Left forelimb (tissue), 1 donor: ENCODE measurements at places on chromosomes 16 and 17.

GRCh38 chr16:53529513-53529912 is 26.5 kb upstream of the AKTIP start:
- no peak for DNase-seq

- no peak for DNase-seq
Measured at GRCh38 chr16:82623241-82623640, 3.5 kb upstream of the CDH13 start.

DNA sequence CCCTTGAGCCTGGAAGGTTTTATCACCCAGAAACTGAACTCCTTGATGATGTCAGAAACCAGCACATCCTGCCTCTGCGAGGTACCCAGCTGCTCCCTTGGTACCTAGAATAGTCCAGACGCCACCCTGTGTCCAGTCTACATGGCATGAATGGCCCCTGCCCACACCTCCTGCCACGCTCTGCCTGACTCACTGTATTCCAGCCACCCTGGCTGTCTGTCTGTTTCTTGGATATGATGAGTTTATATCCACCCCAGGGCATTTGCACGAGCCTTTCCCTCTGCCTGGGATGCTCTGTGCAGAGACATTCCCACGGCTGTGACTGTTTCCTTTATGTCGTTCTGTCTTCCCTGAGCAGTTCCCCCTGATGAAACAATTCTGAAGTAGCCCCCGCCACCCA is 68.7 kb downstream of the CRISPLD2 start:
- DNase-seq, result no peak

DNA sequence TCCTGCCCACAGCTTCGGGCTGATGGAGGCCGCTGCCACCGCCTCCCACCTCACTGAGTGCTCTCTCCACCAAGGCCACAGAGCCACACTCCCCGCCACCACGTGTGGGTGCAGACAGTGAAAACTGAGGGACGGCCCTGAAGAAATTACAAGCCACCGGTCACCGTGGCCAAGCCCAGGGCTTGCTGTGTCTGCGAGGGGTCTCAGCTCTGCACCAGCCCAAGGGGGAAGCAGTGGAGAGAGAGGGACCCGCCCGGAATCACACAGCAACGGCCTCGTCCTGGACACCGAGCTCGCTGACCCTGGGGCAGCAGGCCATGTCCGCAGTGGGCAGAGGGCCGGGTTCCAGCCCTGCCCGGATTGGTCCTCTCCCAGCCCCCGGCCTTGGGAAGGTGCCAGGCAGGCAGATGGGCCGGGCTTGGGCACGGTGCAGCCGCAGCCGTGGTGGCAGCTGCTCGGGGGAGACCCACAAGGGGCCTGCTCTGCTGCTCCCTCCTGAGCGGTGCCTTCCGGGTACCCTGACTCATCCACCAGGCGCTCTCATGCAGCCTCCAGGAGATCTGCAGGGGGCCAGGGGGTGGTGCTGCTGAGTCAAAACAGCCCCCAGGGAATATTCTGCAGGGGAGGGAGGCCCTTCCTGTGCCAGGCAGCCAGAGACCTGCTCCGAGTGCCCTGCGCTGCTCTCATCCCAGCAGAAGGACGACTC is 52.0 kb downstream of the CBFA2T3 start:
- DNase-seq, result no peak

GRCh38 chr16:49378238-49378637 is 4.6 kb downstream of the C16orf78 start:
- no peak for DNase-seq

DNA sequence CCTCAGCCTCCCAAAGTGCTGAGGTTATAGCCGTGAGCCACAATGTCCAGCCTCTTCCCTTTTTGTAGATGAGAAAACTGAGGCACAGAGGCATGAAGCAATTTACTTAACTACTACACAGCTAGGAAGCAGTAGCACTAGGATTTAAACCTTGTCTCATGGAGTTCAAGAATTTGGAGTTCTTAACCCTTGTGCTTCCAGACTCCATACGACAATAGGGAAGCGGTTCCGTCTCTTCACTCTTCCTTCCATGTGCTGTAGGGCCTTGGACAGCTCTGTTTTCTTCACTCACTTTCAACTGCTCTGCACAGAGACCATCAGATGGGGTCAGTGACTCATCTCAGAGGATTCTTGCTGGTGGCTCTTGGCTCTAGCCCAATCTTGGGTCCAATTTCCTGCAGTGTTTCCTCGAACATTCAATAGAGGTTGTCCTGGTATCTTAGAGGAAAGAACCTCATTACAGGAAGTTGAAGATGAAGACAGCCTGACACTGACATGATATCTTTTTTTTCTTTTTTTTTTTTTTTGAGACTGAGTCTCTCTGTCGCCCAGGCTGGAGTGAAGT is 19.3 kb downstream of the ITGAL start:
- no peak for DNase-seq

- DNase-seq, result no peak
Measured at GRCh38 chr17:77745702-77746101, 212.8 kb upstream of the TNRC6C start.

GRCh38 chr16:80027007-80027965 is 426.7 kb upstream of the MAF start:
- no peak for DNase-seq
